ENCODE measurements at places on chromosomes 16 and 17.

GRCh38 chr17:9221147-9221921 is 200.0 kb downstream of the NTN1 start:
- DNase-seq: no peak

GRCh38 chr17:63138713-63139112 is 172.7 kb downstream of the TANC2 start:
- no peak for DNase-seq

- DNase-seq: no peak
Observed at GRCh38 chr16:85615014-85615851, 2.1 kb downstream of the GSE1 start.

DNA sequence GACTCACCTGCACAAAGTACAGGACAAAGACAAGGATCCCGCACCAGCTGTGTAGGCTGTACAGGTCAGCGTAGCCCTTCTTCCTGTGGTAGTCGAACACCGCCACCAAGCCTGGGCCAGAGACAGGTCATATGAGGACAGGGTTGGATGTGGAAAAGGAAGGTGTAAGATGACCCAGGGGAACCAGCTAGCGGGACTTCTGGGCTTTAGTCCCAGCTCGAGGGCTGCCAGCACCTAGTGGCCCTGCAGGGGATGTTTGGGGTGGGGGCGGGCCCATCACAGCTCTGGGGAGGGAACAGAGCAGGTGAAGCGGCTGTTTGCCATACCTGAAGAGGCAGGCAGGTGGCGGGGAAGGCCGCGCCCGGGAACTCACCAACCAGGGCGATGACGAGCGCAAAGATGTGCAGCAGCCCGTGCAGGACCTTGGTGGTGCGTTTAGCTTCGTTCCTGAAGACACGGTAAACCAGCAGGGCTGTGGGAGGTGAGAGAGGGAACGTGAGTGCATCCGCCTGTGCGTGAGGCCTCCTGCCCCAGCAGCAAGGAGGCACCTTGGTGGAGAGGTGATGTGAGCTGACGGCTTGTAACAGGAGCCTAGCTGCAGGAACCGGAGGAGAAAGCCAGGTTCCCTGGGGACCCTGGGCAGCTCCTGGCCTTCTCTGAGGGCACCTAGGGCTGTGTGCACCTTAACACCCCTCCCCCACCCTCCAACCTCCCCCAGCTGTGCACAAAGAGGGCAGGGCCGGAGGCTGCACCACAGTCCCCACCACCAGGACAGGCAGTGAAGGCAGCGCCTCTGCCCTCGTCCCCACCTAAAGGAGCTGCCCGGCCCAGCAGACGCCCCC is 10.2 kb downstream of the CYB561 start:
- no peak for DNase-seq

DNA sequence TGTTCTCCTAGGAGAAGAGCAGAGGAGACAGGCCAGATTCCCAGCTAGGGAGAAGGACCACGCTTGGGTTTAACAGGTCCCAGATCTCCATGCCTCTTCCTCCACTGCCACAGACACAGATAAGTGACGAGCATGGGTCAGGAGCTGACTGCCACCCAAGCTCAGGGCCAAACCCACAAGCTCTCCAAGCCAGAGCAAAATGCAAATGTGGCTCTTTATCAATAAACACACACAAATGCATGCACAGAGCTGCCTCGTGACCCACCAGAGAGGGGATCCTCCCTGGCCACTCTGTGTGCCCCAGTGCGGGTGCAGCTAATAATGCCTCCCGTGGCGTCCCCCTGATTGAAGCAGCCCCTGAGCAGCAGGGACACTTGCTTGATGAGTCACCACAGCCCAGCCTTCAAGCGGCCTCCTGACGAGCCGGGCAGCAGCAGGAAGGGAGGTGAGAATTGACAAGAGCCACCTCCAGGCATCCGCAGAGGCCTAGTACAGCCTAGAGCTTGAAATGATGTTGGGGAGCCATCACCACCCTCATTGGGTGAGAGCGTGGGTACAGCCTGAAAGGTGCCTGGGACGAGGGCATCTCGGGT is 143.9 kb downstream of the CCDC182 start:
- DNase-seq: no peak

DNA sequence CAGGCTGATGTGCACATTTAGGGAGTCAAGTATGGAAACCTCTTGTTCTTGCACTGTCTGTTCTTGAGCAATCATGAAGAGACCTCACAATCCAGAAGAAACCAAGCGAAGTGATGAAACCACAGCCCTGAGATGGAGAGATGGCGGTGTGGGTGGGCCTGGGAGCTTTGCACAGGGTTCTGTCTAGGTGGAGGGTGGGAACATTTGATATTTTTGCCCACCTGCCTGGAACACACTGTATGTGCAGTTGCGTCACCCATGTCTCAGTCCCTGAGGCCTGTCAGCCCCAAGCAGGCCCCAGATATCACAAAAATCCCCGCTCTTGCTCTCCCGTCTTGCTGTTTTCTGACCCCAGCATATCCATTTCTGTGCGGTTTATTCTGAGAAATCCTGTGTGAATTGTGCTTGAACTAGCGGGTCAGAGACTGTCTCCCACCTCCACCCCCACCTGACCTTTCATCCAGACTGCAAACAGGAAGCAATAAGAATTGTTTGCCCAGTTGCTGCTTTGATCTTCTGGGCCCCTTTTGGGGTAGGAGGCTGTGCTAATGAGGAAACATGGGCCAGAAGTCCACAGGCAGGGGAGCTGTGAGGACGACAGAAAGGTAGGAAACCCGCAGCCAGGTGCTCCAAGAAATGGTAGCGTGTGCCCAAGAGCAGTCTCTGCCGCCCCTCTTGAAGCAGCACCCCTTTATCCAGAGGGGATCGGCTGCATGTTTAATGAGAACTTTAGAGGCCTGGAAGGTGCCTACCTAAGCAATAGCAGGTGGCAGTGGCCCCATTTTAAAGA is 183.8 kb downstream of the CCDC182 start:
- DNase-seq: no peak

- DNase-seq: no peak
Observed at GRCh38 chr16:60792437-60792836, 1243.8 kb downstream of the CDH8 start.

DNA sequence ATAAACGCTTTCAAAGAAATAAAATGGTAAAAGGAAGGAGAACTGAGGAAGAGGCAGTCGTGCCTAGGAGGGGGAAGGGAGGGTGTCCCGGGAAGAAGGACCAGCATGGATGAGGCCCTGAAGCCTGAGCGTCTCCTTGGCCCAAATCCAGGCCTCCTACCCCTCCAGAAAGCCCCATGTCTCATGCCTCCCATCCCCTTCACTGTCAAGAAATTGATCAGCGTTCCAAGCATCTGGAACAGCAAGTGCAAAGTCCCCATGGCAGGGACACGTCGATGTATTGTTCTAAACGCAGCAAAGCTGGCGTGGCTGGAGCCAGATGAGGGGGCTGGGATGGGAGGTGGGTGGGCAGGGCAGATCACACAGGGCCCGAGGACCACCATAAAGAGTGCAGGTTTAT is 22.6 kb downstream of the SEC14L5 start:
- no peak for DNase-seq

GRCh38 chr17:28425206-28425605 is 19.2 kb upstream of the SLC46A1 start:
- no peak for DNase-seq

GRCh38 chr17:78868391-78868790 is 27.8 kb upstream of the USP36 start:
- DNase-seq: peak; percentile 64

DNA sequence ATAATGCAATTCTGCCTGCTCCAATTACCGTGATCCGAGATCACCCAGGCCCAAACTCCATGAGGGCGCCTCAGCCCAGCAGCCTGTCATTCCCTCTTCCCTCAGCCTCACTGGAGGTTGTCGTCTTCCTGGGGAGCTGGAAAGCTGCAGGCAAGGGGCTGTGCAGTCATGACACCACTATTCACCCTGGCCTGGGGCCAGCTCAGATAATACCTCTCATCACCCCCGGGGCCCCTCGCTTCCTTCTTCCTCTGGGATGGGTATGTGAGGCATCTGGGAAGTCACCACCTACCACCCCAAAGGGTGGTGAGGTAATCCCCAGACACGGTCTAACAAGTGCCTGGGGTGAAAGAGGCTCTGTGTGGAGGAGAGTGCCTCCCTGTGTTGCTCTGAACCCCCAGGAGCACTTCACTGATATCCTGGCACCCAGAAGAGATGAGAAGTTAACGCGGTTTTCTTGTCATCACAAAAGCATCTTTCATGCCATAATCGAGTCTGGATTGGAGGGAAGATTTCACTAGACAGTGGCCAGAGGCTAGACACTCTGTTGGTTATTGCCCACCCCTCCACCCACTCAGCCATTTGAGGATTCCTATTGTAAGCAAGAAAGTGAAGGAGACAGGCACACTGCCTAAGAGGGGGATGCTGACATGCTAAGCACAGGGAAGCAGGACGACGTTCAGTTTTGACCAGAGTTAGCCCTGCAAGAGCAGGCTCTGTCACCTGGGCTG is 18.4 kb downstream of the CFAP20 start:
- DNase-seq: no peak

- DNase-seq: no peak
Observed at GRCh38 chr17:17942846-17943245, 29.4 kb downstream of the TOM1L2 start.

DNA sequence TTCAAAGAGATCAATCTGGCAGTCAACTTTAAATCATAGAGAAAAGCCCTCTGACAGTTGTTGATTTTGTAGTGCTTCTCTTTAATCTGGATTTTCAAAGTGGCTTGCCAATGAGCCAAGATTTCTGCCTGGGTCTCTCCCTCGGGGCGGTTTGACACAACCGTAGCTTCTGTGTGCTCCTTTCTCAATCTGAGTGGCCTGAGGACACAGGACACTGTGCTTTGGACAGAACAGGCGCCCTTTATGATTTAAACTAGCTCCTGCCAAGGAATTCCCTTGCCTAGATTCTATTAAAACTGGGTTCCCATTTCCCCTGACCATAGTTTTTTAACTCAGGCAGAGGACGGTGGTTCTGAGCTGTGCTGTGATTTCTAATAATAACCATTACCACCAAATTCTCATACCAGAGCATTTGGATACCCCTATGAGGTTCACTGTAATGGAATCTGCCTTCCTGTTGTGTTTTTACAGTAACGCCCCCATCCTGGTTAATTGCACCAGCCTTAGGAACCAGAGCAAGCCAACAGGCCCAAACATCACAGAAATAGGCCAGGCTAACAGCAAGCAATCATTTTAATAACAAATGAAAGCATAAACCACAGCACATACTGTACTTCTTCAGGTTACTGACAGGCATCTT is 4.0 kb downstream of the ZFHX3 start:
- DNase-seq: no peak

GRCh38 chr17:51853857-51854256 is 304.7 kb downstream of the CA10 start:
- no peak for DNase-seq

- DNase-seq: no peak
Observed at GRCh38 chr17:18246880-18247612, 11.5 kb downstream of the FLII start.

- DNase-seq: no peak
Observed at GRCh38 chr16:71396594-71396993, 38.1 kb downstream of the CALB2 start.

GRCh38 chr16:77214411-77215138 is 15.4 kb downstream of the SYCE1L start:
- DNase-seq: no peak

DNA sequence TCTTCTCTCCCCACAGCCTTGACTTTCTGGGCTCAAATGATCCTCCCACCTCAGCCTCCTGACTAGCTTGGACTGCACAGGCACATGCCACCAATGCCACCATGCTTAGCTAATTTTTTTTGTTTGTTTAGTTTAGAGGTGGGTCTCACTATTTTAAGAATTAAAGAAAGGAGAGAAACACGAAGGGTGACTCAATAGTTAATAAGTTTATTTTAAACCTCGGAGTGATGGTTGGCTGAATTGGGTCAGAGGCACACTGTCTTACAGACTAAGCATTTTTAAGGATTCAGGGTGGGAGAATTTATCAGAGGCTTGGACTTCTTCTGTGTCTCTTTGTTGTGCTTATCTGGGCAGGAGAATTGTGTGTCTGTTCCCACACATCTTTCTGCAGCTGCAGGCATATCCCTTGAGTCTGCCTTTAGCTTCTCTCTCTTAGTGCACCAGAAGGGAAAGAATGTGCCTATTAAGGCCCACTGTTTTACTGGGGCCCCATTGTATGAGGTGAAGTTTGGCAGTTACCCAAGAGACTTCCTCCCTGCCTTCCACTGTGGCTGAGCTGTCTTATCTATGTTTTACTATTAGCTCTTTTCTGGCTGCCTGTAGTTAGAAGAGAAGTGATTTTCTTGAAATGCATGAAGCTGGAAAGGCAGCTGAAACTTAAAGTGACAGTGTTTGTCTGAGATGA is 2172.0 kb downstream of the TP53TG3F start:
- DNase-seq: no peak

DNA sequence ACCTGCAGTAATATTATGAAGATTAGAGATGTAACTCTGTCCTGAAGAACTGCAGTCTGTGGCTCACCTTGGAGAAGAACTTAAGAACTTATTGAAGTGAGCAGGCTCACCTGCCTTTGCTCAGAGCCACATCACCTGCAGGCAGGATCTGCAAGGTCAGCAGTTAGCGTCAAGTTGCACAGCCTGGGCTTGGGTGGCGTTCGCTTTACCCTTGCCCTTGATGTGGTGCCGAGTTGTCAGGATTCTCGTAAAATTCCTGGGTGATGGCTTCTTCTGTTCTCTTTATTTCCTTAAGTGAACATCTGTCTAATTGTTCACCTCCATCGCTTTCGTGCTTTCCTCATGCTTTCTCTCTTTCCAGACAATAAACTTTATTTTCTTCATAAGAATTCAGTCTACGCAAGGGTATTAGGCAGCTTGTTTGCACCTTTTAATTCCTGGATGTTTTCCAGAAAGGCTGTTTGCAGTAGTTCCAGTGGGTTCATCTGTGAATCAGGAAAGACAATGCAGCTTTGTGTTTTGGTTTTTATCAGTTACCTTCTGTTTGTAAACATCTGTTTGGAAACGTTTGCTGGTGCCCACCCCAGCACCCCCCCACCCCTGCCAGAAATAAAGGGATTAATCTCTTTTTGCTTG is 254.3 kb downstream of the WWOX start:
- DNase-seq: no peak

GRCh38 chr16:7919782-7920181 is 587.1 kb downstream of the RBFOX1 start:
- no peak for DNase-seq

DNA sequence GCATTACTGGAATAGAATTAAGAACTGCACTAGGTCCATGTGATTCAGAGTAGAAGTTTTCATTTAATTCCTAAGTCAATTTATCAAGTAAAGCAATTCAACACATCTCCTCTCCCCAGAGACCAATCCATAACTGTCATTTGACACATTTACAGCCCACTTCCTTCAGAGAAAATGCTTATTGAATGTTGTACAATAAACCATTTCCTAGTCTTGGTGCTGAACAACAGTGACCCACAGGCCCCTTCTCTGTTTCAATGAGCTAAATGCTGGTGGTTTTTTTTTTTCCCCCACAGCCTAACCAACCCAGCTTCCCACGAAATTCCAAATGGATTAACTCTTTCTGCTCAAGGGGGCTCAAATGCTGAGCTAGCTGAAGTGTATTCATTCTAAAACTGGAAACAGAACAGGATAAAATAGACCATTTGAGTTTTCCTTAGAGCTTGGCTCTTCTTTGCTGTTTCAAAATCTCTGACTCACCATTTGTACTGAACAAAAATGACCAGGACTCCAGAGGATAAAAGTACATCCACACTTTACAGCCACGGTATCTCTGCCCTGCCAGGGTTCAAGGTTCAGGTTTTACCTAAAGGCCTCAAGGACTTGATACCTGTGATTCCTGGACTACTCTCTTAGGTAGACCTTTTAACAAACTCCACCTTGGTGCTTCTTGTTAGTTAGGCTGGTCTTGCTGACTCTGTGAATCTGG is 62.3 kb downstream of the TMEM100 start:
- peak; percentile 29 for DNase-seq

Data from GM04504 (cell line).